Right cardiac atrium (tissue), 5 donors: ENCODE measurements at places on chromosomes 3 and 15. TPM values are rescaled to one million over a fixed set of nuclear protein-coding genes. Genes with fewer than 3 reads are reported as not detected.

IL5RA gene
- total RNA-seq, result 2.2 TPM

DNA sequence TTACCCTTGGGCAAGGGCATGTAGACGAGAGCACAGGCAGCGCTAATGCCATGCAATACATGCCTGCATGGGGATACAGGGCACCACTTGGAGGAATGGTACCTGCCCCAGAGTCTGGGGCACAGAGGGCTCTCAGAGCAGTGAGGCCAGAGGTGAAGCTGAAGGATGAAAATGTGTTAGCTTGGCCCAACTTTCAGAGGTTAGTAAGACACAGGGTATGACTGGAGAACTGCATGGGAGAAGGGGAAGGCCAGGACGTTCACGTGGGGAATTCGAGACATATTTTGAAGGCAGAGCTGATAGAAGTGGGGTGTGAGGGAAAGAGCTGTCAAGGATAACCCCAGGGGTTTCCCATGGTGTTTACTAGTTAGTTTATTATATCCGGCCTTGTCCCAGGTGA is 19.6 kb downstream of the CSRNP1 start:
- no peak for DNase-seq

DNA sequence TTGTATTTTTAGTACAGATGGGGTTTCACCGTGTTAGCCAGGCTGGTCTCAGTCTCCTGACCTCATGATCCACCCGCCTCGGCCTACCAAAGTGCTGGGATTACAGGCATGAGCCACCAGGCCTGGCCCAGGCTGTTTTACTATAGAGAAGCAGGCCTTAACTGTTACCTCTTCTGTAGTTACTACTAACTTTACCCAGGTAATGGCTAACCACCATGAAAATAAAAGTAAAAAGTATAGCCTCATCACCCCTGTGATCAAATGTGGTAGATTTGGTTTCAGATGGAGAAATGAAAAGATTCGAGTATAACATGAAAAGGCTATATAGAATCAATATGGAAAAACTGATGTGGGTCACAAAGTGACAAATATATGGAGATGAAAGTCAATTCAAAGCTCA is 210.1 kb downstream of the CD47 start:
- no peak for DNase-seq

GRCh38 chr3:132231633-132232032 is 85.6 kb upstream of the ACP3 start:
- DNase-seq, result no peak

- DNase-seq, result no peak
These were observed 28.7 kb downstream of the ATP6V1A start for GRCh38 chr3:113775516-113775915.
